Heart left ventricle (tissue), 16 donors: ENCODE measurements at places on chromosomes 7 and 10. TPM values are rescaled to one million over a fixed set of nuclear protein-coding genes. Genes with fewer than 3 reads are reported as not detected.

Gene NFE2L3
- total RNA-seq = 0.75 TPM

Gene MRPL43
- total RNA-seq = 54.8 TPM

Gene ZNF425
- 1.2 TPM for total RNA-seq

Gene SUN3
- not detected for total RNA-seq
